ENCODE measurements at places on chromosomes 6 and 20. TPM values are rescaled to one million over a fixed set of nuclear protein-coding genes. Genes with fewer than 3 reads are reported as not detected.

The AVP gene
- not detected for total RNA-seq

The SUN5 gene
- not detected for total RNA-seq

The EPPIN gene
- total RNA-seq, result not detected

The FHL5 gene
- total RNA-seq, result not detected

The C6orf52 gene
- 1.1 TPM for total RNA-seq

The TCF21 gene
- total RNA-seq, result not detected

The GCNT2 gene
- 5.0 TPM for total RNA-seq

The TP53TG5 gene
- not detected for total RNA-seq

The KHDC1L gene
- not detected for total RNA-seq

- H3K36me3 ChIP-seq, result no peaks in the 10 kb centered on the region
- H3K4me3 ChIP-seq, result no peak overlapping the region
- no peak overlapping the region for H3K27ac ChIP-seq
- DNase-seq, result no peak
- no peaks in the 10 kb centered on the region for H3K27me3 ChIP-seq
Measured at GRCh38 chr20:11451793-11452291, 465.9 kb upstream of the BTBD3 start.

GRCh38 chr6:17054647-17055046, 47.2 kb upstream of the STMND1 start:
- no peak overlapping the region for H3K4me3 ChIP-seq
- no peak overlapping the region for H3K27ac ChIP-seq
- no peaks in the 10 kb centered on the region for H3K36me3 ChIP-seq

DNA sequence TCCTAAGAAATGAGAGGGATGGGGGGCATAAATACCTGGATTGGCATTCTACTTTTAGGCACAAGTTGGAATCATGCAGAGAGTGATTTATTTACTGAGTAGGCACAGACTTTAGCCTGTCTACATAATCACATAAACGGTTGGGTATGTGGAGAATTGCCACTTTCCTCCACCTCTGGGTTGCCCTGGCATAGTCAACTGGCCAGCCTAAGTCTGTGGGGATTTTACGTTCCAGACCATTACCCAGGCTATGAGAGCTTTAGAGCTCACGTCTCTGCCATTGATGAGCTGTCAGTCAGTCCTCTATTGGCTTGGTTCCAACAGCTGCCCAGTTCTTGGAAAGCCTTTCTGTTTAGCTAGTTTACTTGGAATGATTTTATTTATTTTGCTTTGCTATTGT, 5.0 kb upstream of the BHLHE23 start:
- DNase-seq, result no peak
- H3K4me1 ChIP-seq, result peaks cover 17% of the 10 kb centered on the region
- no peak overlapping the region for H3K4me3 ChIP-seq
- peaks cover 68% of the 10 kb centered on the region for H3K27me3 ChIP-seq

DNA sequence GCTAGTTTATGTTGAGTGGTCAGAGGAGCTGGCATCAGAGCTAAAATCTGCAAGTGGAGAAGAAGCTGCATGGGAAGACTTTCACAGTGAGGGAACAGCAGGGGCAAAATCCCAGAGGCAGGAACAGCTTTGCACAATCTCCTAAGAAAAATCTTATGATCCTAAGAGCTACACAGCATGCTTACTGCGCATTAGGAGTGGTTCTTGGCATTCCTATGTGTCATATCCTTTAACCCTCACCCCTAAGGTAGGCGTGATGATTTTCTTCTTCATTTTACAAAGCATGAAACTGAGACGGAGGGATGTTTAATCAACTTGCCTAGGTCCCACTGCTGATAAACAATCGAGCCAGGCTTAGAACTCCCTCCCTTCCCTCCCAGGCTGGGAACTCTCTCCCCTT, 313.6 kb upstream of the SULF2 start:
- no peaks in the 10 kb centered on the region for H3K36me3 ChIP-seq
- no peaks in the 10 kb centered on the region for H3K4me1 ChIP-seq
- DNase-seq, result no peak
- no peak overlapping the region for H3K27ac ChIP-seq
- H3K4me3 ChIP-seq, result no peak overlapping the region
- H3K27me3 ChIP-seq, result no peaks in the 10 kb centered on the region

- H3K4me1 ChIP-seq, result no peaks in the 10 kb centered on the region
- no peaks in the 10 kb centered on the region for H3K36me3 ChIP-seq
- no peak overlapping the region for H3K27ac ChIP-seq
- H3K4me3 ChIP-seq, result no peak overlapping the region
- H3K27me3 ChIP-seq, result no peaks in the 10 kb centered on the region
Measured at GRCh38 chr6:139979021-139979725, 604.7 kb upstream of the CITED2 start.

DNA sequence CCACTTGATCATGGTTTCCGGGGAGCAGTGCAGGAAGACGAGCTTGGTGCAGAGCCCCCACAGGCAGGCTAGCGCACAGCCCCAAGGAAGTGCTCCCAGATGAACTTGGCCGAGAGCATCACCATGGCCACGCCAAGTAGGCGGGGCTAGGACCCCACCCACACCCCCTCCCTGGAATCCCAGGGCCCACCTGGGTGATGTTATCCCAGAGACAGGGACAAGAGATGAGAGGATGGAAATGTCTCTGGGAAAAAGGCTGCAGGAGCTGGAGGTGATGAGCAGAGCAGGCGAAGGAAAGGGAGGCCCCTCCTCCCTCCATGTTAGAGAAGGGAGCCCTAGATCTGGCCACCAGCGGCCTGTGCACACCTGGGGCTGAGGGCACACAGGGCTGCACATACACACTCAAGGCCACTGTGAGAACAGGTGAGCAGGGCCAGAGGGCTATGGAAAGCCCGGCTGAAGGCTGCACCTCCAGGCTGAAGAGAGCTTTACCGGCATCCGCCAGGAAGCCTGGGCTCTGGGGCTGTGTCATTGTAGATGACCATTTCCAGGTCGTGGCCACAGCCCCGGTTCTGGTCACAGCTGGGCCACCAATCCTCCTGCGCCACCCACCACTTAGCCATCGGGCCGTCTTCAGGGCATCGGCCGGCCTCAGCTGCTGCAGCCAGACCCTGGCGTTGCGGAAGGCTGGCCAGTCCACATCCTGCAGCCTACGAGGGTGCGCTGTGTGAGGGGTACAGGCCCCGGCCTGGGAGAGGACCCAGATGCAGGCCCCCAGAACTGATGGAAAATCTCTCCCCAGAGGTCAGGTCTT, 24.9 kb downstream of the NPEPL1 start:
- peaks cover 8% of the 10 kb centered on the region for H3K27me3 ChIP-seq
- peak; percentile 3 for DNase-seq
- no peak overlapping the region for H3K4me3 ChIP-seq
- no peaks in the 10 kb centered on the region for H3K4me1 ChIP-seq
- H3K36me3 ChIP-seq, result no peaks in the 10 kb centered on the region

DNA sequence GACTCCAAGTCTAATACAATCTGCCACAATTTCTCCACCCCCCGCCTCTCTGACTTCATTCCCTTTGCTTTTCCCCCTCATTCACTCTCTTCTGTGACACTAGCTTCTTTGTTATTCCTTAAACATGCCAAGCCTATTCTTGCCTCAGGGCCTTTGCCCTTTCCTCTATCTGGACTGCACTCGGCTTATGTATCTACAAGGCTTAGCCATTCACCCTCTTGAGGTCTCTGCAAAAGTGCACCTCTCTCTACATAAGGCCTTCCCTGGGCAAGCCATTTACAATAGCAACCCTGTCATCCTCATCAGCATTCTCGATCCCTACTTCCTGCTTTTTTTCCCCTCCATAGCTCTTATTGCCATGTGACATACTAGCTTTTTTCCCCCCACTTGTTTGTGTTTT, 168.9 kb downstream of the PDSS2 start:
- H3K4me1 ChIP-seq, result no peaks in the 10 kb centered on the region
- no peaks in the 10 kb centered on the region for H3K27me3 ChIP-seq
- H3K4me3 ChIP-seq, result no peak overlapping the region
- no peak for DNase-seq
- H3K27ac ChIP-seq, result no peak overlapping the region
- no peaks in the 10 kb centered on the region for H3K36me3 ChIP-seq

GRCh38 chr6:20137240-20137639, 75.0 kb downstream of the MBOAT1 start:
- no peak overlapping the region for H3K27ac ChIP-seq
- H3K4me3 ChIP-seq, result no peak overlapping the region
- peaks cover 12% of the 10 kb centered on the region for H3K4me1 ChIP-seq
- no peaks in the 10 kb centered on the region for H3K27me3 ChIP-seq
- no peak for DNase-seq

DNA sequence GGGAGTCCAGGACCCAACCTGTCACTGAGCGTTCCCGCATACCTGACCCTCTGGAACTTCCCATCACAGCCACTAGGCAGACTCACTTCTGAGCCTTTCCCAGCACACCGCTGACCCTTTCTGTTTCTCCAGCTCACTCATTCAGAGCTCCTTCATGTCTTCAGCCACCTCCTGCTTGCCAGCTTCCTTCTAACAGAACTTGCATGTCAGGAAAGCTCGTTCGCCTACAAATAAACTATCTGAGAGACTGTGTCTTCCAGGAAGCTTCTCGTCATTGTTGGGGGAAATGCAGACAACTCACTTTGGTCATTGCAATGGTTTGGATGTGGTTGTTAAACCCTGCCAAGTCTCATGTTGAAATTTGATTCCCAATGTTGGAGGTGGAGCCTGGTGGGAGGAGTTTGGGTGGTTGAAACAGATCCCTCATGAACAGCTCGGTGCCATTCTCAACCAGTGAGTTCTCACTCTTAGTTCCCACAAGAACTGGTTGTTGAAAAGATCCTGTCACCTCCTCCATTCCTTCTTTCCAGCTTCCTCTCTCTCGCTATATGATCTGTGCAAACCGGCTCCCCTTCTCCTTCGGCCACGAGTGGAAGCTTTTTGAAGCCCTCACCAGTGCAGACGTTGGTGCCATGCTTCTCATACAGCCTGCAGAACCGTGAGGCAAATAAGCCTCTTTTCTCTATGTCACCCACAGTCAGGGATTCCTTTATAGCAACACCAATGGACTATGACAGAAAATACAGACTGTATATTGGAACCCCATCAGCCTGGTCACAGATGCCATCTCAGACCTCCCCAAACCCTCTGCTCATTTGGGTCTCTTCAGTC, 1.4 kb upstream of the MUC21 start:
- H3K27me3 ChIP-seq, result peaks cover 28% of the 10 kb centered on the region
- no peak overlapping the region for H3K27ac ChIP-seq
- H3K36me3 ChIP-seq, result no peaks in the 10 kb centered on the region
- H3K4me1 ChIP-seq, result no peaks in the 10 kb centered on the region
- DNase-seq, result no peak

DNA sequence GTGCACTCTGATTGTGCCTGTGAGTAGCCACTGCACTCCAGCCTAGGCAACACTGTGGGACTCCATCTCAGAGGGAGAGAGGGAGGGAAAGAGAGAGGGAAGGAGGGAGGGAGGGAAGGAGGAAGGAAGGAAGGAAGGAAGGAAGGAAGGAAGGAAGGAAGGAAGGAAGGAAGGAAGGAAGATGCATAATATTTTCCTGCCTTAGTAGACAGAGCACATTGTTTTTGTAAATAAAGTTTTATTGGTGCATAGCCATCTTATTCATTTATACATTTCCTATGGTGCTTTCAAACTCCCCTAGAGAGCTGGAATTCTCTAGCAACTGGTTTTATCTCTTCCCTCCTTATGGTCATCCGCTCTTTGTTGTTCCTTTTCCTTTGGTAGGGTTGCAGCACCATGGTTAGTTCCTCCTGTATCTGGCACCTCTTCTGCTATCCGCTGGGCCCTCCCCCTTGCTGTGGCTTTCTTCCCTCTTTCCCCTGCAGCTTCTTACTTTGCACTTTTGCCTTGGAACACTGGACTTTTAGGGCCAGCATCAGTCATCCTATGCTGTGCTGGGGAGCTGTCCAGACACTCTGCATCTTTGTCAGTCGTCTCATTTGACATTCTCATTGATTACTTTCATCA, 20.2 kb downstream of the GPR6 start:
- H3K27me3 ChIP-seq, result peaks cover 24% of the 10 kb centered on the region
- H3K4me3 ChIP-seq, result no peak overlapping the region
- no peak overlapping the region for H3K27ac ChIP-seq
- H3K36me3 ChIP-seq, result no peaks in the 10 kb centered on the region
- H3K4me1 ChIP-seq, result no peaks in the 10 kb centered on the region

DNA sequence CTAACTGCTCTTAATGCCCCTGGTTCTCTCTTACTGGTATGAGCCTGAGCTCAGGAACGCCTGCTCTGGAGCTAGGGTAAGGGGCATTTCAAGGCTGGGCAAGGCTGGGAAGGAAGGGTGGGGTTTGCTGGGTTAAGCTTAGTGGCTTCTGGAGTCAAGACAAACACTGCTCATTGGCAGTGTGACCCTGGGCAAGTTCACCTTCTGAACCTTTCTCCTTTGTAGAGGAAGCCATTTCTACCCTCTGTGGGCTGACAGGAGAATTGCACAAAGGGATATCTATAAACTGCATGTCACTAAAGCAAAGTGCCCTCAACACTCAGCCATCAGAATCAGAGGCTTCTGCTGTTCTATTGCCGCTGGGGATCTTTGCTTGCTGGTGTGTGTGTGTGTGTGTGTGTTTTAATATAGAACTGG, 20.3 kb upstream of the LRRN4 start:
- H3K4me1 ChIP-seq, result peaks cover 6% of the 10 kb centered on the region
- no peaks in the 10 kb centered on the region for H3K36me3 ChIP-seq
- no peak overlapping the region for H3K4me3 ChIP-seq
- peak overlapping the region; percentile 70 for H3K27ac ChIP-seq

DNA sequence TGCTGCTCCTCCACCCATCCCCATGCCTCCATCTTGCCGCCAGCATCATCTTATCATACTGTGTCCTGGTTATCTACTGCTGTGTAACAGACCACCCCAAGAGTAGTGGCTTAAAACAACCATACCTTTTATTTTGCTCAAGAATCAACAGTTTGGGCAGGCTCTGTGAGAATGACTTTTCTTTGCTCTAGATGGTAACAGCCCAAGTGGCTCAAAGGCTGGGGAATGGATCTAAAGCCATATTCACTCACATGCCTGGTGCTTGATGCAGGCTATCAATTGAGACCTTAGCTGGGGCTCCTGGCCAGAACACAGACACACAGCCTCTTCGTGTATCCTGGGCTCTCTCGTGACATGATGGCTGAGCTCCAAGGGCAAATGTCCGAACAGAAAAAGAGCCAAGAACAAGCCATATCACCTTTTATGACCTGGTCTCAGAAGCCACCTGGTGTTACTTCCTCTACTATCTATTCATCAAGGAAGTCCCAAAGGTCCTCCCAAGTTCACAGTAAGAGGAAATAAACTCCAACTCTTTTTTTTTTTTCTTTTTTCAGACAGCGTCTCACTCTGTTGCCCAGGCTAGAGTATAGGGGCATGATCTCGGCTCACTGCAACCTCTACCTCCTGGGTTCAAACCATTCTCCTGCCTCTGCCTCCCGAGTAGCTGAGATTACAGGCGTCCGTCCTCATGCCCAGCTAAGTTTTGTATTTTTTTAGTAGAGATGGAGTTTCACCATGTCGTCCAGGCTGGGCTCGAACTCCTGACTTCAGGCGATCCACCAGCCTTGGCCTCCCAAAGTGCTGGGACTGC, 159.3 kb upstream of the JARID2 start:
- H3K4me3 ChIP-seq, result no peak overlapping the region
- H3K27ac ChIP-seq, result no peak overlapping the region
- no peak for DNase-seq
- H3K36me3 ChIP-seq, result no peaks in the 10 kb centered on the region

DNA sequence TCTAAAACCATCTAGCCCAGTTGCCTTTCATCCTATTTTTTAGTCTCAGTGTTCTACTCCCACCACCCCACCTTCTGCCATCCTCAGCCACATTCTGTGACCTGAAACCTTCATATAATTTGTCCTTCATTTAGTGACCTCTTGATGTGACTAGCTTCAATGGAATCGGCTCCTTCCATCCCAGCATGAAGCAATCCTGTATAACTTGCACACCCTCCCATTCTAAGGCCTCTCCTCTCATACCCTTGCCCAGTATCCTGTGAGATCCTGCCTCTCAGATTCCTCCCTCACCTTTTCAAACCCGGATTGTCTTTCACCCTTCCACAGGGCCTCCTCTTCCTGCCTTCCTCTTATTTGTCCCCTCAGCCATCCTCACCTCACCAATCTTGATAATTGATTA, 3.1 kb downstream of the ZNF76 start:
- H3K36me3 ChIP-seq, result no peaks in the 10 kb centered on the region
- H3K4me1 ChIP-seq, result peaks cover 49% of the 10 kb centered on the region
- H3K4me3 ChIP-seq, result no peak overlapping the region
- DNase-seq, result no peak
- no peak overlapping the region for H3K27ac ChIP-seq

All from activated CD4-positive, alpha-beta T cell treated with anti-CD3 and anti-CD28 coated beads, Interleukin-2, amount 10 ng/mL, durations not matched to agents 7 days and 5 days (primary cell).